ENCODE measurements at places on chromosomes 3 and 15.

DNA sequence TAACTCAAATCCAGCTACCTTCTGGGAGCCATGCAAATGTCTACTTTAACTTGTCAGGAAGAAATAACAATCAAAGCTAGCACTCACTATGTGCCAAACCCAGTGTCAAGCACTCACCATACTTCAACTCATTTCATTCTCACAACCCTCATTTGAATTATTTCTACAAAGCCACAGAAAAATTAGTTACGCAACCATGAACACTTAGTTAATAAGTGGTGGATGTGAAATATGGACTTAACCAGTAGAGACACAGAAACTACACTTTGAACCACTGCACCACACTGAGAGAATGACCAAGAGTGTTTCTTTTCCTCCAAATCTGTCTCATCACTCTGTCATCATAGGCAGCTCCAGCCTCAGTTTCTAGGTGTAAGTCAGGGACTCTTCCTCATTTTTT, 91.0 kb upstream of the MBNL1 start:
- H3K36me3 ChIP-seq, result no peaks in the 10 kb centered on the region
- H3K4me1 ChIP-seq, result peaks cover 26% of the 10 kb centered on the region
- no peaks in the 10 kb centered on the region for H3K27me3 ChIP-seq

- H3K27me3 ChIP-seq, result no peaks in the 10 kb centered on the region
- no peaks in the 10 kb centered on the region for H3K4me1 ChIP-seq
- no peak for DNase-seq
- no peaks in the 10 kb centered on the region for H3K36me3 ChIP-seq
- H3K27ac ChIP-seq, result no peak overlapping the region
Observed at GRCh38 chr15:101143321-101143720, 108.5 kb downstream of the CHSY1 start.

DNA sequence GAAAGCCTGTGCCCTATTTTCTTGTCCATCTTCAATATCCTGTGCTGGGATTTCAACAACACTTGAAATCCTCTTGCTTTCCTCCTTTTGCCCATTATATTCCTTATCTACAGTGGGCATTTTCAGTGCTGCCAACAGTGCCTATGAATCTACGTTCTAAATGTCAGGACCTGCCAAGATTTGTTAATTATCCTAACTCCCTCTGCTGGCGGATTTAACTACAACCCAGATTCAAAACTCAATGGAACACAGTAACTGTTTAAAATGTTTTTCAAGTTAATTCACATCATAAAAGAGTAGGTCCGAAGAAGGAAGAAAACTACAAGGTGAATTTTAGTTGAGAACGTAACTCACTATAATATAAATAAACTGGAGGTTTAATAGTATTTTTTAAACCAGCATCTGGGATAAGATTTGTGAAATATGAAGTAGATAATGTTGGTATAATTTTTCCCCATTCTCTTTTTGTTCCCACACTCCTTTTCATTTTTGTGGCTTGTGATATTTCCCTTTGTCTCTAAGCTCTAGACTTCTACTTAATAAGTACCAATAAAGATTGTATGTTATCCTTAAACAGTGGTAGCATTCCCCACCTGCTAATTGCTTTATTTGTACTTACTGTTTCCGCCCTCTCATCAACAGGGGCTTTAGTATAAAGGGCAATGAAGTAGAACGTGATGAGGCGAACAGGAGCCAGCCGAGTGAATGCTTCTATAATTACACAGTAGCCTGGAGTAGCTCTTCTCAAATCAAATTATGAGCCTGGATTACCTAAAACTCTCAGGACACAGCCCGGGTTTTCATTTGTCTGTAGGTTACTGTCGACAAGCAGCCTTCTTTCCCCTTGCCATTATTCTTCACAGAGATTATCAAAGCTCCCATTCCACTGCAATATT, 302.5 kb upstream of the ATP11B start:
- H3K27me3 ChIP-seq, result no peaks in the 10 kb centered on the region
- H3K4me3 ChIP-seq, result no peak overlapping the region
- H3K4me1 ChIP-seq, result no peaks in the 10 kb centered on the region
- H3K36me3 ChIP-seq, result no peaks in the 10 kb centered on the region

GRCh38 chr15:65409036-65409631, 13.6 kb downstream of the IGDCC4 start:
- H3K4me1 ChIP-seq, result no peaks in the 10 kb centered on the region
- H3K27me3 ChIP-seq, result peaks cover 4% of the 10 kb centered on the region
- H3K27ac ChIP-seq, result no peak overlapping the region
- no peaks in the 10 kb centered on the region for H3K36me3 ChIP-seq

DNA sequence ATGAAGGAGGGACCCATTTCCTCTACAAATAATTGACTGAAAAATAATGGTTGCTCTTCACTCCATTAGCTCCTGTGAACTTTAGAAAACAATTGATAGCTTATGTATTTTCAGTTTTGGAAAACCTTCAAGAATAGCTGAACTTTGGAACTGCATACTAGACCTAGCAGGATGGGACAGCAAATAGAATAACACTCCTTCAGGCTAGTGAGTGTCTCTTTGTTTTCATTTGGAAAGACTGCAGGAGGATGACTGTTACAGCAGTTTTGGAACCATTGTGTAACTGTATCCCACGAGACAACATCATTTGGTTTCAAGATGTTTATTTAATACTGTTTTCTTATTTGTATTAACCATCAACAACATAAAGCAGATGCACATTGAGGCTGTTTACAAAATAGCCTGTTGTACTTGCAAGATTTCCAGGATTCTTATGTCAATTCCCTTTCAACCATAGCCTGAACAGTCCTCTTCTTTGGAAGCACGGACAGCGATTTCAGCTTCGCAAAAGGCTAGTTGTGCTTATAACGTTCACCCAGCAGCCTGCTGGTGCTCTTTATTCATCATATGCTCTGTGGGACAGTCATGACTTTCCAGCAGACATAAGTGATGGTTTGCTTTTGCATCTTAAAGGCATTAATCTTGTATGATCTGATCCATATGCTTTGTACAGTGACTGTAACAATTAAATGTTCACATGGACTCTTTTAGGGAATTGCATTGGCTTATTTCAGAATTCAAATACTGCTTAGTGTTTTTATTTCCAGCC, 335.5 kb downstream of the IL5RA start:
- DNase-seq, result no peak
- H3K4me1 ChIP-seq, result no peaks in the 10 kb centered on the region
- H3K27me3 ChIP-seq, result no peaks in the 10 kb centered on the region
- no peak overlapping the region for H3K4me3 ChIP-seq

All from CD8-positive, alpha-beta memory T cell (primary cell).